ENCODE measurements at places on chromosomes 1 and 21. TPM values are rescaled to one million over a fixed set of nuclear protein-coding genes. Genes with fewer than 3 reads are reported as not detected.

The NBPF20 gene
- 2.1 TPM for total RNA-seq

The S100A5 gene
- total RNA-seq = 0.49 TPM

The THEMIS2 gene
- 8.8 TPM for total RNA-seq

The MTARC1 gene
- 5.1 TPM for total RNA-seq
